Stromal cell of bone marrow (primary cell): ENCODE measurements at places on chromosomes 2 and 18.

DNA sequence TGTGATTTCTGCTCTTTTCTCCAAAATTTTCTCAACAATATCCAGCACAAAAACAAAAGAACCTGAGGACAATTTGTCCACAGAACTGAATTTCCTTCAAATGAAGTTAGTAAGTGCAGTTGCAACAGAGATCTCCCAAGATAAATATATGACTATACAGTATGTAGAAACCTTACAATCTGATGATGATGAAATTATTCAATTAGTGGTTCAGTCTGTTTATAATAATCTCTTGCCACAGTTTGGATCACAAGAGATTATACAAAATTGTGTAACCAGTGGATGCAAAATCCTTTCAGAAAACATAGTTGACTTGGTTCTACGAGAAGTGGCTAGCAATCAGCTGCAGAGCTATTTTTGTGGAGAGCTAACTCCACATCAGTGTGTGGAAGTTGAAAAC is 68.7 kb downstream of the FSIP2 start:
- DNase-seq: peak; percentile 13

DNA sequence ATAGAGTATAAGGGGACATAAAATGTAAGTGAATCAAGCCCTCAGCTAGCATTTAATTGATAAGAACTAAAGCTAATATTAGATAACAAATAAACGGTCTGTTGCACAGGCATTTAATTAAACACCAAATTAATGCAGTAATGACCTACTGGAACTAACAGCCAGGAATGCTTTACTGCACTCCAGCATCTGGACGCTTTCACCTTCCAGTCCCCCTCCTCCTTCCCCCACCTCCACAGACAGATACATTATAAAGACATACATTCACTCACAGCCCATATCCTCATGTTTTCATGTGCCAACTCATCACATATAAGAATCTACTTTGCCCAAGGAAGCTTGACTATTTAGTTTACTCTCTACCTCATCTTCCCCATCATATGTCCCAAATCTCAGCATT is 337.4 kb upstream of the PIK3C3 start:
- DNase-seq: no peak

DNA sequence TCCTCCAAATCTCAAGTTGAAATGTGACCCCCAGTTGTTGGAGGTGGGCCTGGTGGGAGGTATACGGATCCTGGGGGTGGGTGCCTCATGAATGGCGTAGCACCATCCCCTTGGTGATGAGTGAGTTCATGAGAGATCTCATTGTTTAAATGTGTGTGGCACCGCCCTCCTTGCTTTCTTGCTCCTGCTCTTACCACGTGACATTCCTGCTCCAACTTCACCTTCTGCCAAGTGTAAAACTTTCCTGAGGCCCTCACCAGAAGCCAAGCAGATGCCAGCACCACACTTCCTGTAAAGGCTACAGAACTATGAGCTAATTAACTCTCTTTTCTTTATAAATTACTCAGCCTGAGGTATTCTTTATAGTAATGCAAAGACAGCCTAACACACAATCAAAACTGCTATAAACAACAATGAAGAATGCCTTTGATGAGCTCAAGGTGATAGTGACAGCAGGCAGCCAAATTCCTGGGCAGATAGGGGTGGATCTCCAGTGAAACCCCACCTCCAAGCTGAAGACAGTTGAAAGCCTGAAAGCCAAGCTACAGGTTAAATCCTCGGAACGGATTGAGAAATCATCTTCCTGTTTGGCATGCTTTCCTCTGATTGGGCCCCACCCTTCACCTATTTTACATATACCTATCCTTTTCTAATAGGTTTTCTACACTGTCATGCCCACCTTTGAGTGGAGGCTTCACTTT is 26.9 kb downstream of the MCEE start:
- DNase-seq: no peak

DNA sequence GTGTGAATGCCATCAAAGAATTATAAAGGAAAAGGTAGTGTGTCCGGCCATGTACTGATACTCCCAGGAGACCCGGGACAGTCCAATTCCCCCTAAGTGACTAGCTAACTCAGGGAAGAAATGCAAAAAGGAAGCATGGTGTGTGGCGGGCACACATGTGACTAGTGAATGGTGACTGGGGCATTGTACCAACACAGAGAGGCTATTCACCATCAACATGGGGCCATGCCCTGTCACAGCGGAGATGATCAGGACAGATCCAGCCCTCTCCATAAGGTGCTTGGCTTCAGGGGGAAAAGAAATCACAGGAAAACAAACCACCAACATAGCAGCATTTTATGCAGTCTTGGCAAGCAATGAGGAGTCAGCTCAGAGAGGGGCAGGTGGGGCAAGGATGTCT is 34.3 kb downstream of the FAM168B start:
- DNase-seq: no peak

DNA sequence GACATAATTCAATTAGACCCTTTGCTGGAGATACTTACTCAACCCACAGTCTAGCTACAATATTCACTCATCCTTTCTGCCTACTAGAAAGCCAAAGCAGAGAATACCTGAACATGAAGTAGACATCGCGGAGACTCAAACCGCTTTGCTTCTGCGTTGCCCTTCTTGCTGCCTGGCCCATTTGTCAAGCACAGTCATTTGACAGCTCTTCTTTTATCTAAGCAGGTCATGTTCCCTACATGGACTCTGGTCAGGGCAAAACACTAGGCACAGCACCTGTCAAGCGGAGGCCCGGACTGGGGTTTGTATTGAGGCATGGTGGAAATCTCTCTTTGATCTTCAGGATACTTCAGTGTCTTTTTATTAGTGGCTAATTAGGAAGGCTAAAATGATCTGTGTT is 89.7 kb downstream of the FARSB start:
- no peak for DNase-seq
